ENCODE measurements at places on chromosomes 12 and 14.

DNA sequence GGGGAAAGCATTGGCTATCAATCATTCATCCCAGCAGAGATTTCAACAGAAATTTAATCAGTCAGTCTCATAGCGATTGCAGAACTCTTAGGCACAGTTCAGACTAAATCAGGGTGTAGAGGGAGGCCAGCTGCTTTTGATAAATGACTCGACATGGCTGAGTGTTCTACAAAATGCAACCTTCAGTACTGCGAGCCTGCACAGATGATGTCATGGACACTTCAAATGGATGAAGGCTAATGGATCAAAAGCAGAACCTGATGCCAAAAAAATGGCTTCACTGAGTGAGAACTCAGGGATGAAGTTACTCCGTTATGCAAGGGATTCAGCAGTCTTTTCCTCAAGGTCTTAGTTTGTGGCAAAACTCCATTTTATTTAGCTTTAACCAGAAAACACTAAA is 167.3 kb downstream of the DACT1 start:
- DNase-seq: peak; percentile 20

GRCh38 chr12:45644541-45644940 is 85.0 kb upstream of the ARID2 start:
- DNase-seq: no peak

GRCh38 chr12:44155358-44155757 is 319.5 kb downstream of the TMEM117 start:
- no peak for DNase-seq

GRCh38 chr12:90028635-90029051 is 320.0 kb upstream of the ATP2B1 start:
- no peak for DNase-seq

- DNase-seq: no peak
Observed at GRCh38 chr12:112751844-112752243, 39.7 kb upstream of the RPH3A start.

DNA sequence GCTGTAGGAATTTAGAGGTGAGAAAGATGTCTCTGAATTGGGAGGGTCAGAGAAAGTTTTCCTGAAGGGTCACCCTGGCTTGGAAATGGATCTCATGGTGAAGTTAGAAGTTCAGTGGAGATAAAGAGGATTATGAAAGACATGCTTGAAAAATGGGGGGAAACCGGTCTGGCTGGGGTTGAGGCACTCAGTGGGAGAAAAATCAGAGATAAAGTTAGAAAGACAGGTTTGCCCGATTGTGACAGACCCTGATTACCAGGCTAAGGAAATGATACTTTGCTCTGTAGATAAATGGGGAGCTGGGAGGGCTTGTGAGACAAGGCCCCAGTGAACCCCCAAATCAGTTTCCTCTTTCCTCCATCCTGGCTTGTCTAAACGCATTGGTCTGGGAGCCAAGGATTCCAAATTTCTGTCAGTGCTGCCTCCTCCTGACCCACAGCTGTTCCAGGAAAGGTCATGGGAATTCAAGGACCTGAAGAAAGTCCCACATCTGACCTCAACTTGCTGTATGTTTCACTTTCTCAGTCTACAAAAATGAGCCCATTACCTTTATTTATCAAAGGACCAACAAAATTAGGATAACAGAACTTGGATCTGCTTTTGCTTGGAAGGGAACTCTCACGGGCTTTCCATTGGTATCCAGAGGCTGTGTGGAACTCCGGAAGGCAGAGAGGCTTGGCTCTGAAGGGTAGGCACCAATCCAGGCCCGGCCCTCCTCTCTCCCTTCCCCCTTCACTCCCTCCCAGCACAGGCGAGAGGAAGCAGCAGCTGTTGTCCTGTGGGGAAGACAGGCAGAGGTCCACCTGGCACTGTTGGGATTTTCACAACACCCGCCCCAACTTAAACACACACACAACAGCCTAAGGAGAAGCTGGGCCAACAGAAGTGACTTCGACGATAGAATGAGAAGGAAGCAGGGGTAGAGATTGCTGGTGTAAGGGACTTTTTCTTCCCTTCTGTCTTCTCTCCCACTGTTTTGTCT is 3.4 kb upstream of the RNASE7 start:
- DNase-seq: peak; percentile 16

- DNase-seq: no peak
Observed at GRCh38 chr14:75751296-75751695, 90.2 kb downstream of the TTLL5 start.

Measured in NCI-H2227 treated with DMSO at 0.1 percent for 48 hours (cell line).